ENCODE measurements at places on chromosomes 5 and 9.

DNA sequence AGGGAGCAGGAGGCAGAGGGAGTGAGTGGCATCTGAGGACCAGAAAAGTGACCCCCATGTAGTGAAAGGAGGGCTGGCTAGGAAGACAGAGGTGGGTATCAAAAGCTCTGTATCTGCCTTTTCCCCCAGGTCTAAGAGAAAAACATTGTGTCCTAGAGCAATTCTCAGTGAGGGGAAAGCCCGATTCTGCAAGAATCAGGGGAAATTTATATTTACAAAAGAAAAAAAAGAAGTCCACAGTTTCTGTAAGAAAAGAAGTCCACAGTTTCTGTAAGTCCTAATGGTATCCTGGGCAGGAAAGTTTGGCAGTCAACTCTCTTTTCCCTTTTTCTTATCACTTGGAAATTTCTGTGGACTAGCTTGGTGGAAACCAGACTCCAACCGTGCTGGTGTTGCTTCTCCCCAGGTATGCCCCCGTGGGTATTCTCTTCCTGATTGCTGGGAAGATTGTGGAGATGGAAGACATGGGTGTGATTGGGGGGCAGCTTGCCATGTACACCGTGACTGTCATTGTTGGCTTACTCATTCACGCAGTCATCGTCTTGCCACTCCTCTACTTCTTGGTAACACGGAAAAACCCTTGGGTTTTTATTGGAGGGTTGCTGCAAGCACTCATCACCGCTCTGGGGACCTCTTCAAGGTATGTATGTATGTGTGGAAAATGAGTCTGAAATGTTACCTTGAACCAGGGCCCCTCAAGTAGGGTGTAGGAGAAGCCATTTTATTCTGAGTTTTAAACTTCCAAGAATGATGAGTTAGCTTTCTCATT is 73.0 kb downstream of the SLC1A3 start:
- no peak for DNase-seq

DNA sequence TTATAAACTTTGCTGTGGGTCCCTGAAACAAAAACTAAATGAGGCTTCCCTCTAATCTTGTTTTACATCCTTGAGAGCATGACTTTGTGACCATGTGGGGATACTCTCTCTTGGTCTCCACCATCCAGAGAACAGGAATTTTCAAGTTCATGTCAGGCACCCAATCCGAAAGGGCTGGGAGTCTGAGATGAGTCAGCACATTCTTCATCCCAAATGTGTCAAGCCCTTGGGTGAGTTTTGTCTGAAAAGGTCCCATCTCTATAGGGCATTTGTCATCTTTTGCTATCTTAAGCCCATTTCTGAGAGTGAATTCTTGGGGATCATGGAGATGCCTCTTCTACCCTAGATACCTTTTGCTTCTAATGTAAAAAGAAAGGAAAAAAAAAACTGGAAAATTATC is 26.9 kb upstream of the RAPGEF6 start:
- DNase-seq: no peak

- no peak for DNase-seq
Observed at GRCh38 chr5:102153003-102153759, 142.9 kb downstream of the SLCO4C1 start.

GRCh38 chr5:14917719-14918118 is 46.1 kb upstream of the ANKH start:
- no peak for DNase-seq

GRCh38 chr5:147805030-147805454 is 22.5 kb upstream of the JAKMIP2 start:
- no peak for DNase-seq

GRCh38 chr5:60352992-60353599 is 346.9 kb downstream of the DEPDC1B start:
- no peak for DNase-seq

DNA sequence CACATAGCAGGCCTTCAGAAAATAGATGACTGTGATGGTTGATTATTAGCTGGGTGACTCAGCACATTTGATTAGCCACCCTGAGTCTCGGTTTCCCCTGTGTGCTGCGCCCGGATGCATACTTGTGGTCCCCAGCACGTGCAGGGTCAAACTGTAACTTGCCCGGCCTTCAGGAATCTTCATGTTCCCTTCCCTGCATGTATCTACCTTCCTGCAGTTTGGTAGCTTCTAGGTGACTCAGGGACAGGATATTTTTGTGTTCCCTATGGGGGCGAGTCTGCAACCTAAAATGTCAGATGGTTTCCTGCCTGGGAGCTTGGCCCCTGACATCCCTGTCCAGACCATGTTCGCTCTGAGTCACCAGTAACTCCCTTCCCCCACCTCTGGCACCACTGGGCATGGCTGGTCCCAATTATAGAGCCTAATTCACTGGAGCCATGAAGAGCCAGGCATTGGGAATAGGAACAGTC is 13.2 kb downstream of the PTGS1 start:
- no peak for DNase-seq

- no peak for DNase-seq
Observed at GRCh38 chr9:26863074-26863473, 29.5 kb downstream of the CAAP1 start.

DNA sequence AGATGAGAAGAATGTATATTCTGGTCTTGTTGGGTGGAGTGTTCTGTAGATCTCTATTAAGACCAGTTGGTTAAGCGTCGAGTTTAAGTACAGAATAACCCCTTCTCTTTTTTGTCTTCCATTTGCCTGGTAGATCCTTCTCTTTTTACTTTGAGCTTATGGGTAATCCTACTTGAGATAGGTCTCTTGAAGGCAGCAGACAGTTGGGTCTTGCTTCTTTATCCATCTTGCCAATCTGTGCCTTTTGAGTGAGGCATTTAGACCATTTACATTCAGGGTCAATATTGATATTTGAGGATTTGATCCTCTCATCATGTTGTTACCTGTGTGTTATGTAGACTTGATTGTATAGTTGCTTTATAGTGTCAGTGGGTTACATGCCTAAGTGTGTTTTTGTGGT is 152.7 kb downstream of the CWC27 start:
- DNase-seq: no peak

- no peak for DNase-seq
Observed at GRCh38 chr9:91951944-91952520, 2.0 kb upstream of the ROR2 start.

GRCh38 chr9:133778336-133779013 is 40.3 kb upstream of the SARDH start:
- no peak for DNase-seq

DNA sequence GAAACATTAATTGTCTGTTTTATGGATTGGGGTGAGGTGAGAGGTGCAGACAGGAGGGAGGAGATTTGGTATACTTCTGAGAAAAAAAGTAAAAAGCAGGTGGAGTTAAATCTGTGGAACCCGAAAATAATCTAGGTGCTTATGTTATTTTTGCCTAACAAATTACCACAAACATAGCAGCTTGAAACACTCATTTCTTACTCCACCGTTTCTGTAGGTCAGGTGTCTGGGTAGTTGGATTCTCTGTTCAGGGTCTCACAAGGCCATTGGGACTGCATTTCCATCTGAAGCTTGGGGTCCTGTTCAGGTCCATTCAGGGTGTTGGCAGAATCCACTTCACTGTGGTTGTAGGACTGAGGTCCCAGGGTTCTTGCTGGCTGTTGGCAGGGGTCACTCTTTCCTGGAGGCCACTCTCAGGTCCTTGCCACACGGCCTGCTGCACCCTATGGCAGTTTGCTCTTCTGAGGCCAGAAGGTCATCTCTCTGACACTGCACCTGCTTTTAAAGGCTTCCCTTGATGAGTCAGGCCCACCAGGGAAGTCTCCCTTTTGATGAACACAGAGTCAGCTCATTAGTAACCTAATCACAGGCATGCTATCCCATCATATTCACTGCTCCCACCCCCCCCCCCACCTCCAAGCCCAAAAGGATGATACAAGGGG is 82.2 kb downstream of the TRIO start:
- no peak for DNase-seq

DNA sequence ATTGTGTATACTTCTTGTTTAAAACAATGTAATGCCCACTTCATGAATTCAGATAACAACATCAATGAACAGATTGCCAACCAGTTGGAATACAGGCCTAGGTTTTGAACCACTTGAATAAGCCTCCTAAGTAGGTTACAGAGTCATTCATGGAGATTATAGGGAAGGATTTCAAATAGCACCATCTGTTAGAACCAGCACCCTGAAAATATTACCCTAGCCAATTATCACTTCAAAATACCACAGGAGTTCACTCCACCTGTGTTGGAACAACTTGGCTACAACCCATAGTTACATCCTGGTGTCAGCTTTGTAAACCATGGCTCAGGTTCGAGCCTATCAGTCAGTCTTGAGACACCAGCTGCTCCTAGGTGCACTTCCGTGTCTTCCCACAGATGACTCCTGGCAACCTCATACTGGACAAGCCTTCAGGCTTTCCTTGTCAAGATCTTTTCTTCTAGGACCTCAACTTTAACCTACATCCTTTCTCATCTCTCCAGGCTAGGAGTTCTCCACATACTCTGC is 350.0 kb downstream of the DEPDC1B start:
- DNase-seq: no peak

DNA sequence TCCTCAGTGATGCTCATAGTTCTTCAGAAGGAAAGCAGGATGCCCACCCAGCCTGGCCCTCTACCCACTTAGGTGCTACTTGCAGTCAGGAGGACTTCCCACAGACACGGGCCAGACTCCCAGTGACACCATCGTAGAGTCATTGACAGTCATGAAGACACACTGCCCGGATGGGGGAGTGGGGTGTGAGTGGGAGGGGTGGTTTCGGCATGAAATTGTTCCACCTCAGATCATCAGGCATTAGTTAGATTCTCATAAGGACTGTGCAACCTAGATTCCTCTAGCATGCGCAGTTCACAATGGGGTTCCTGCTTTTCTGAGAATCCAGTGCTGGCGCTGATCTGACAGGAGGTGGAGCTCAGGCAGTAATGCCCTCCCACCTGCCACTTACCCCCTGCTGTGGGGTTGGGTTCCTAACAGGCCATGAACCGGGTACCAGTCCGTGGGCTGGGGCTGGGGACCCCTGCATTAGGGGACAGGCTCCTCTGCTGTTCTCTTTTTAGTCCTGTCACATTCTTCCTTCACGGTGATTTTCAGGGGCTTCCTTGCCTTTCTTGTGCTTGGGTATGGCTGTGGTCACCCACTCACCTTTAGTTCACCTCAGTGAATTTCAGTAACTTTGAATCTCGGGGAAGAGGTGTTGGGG is 88.2 kb upstream of the ANKRD55 start:
- no peak for DNase-seq

DNA sequence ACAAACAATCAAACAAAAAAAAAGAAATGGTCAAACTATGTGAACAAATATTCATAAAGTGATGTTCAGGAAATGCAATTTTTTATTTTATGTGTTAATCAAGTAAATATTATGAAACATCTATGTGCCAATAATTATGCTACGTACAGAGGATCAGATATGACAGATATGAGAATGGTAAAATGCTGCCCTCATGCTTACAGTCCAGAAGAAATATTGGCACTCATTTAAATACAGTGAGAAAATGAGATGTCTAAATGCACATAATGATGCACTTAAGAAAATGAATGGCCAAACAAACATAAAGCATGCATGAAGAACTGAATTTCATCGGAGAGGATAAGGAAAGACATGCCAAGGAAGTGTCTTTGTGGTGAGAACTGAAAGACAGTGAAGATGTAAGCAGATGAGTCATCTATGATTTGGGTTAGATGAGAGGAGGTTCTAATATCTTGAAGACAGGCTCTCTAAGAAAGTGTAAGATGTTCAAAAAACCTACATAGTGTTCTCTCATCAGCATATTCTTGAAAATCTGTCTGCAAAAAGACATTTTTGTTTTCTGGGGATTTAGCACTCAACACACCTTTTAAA is 1231.1 kb upstream of the ACO1 start:
- DNase-seq: no peak

GRCh38 chr9:5811751-5812150 is 21.2 kb downstream of the ERMP1 start:
- no peak for DNase-seq

- no peak for DNase-seq
Observed at GRCh38 chr9:90421786-90422185, 220.8 kb downstream of the DIRAS2 start.

GRCh38 chr9:94783102-94783682 is 56.7 kb downstream of the AOPEP start:
- peak; percentile 96 for DNase-seq

GRCh38 chr9:70135176-70135575 is 91.5 kb downstream of the MAMDC2 start:
- no peak for DNase-seq

- DNase-seq: no peak
Observed at GRCh38 chr9:135394699-135395645, 84.6 kb upstream of the PPP1R26 start.

GRCh38 chr9:35904338-35904737 is 1.7 kb upstream of the HRCT1 start:
- DNase-seq: no peak

DNA sequence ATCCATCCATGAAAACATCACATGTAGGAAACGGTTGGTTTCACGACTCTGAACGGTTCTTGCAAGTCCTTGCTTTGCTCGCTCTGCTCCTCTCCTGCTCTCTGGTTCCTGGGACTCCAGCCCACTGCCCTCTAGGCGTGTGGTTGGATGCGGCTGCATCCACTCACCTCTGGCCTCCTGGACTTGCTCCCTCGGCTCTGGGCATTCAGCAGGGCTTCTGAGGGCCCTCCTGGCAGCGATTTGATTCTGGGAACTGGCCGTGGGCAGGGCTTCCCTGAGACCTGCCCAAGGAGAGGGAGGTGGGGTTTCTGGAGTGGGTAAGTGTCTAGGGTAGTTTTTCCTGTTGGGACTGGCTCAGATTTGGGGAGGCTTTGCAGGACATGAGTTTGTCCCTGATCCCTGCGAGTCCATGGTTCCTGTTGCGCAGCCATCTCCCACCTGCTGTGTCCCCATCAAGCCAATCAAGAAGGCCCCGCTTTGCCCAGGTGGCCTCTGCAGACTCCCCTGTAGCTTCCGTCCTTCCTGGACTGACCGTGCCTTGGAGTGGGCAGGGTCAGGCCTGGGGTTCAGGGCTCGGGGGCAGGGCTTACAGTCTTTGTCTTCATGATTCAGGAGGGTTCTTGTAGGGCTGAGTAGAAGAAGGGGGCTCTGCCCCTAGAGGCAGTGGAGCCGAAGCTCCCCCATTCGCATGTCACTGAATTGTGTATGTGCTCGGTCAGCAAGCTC is 192.3 kb downstream of the CACNA1B start:
- no peak for DNase-seq

DNA sequence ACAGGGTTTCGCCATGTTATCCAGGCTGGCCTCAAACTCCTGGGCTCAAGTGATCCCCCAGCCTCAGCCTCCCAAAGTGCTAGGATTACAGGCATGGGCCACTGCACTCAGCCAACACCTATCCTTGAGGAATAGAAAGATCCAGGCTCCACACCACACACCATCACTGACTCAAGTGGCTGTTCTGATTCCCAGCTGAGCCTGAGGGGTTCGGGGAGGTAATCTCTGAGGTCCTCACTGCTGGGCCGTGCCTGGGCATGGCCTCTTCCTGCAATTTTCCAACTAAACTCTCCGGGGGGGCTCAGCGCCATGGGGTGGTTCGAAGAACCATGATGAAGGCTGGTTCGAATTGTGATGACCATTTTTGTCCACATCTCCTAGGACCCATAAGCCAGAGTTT is 31.0 kb upstream of the IL17B start:
- no peak for DNase-seq

GRCh38 chr9:9574080-9574479 is 1038.7 kb downstream of the PTPRD start:
- DNase-seq: no peak

GRCh38 chr9:110797611-110798010 is 129.0 kb downstream of the MUSK start:
- no peak for DNase-seq

Data from NCI-H1105 (cell line).